Ecto neural progenitor cell (in vitro differentiated cells): ENCODE measurements at places on chromosomes 4 and X.

- no peak for DNase-seq
Measured at GRCh38 chr4:25991340-25991739, 77.3 kb downstream of the SMIM20 start.

- no peak for DNase-seq
Measured at GRCh38 chr4:26721685-26722084, 137.8 kb downstream of the TBC1D19 start.

GRCh38 chr4:81990898-81991297 lies 382.9 kb downstream of the HNRNPD start:
- DNase-seq, result no peak

- DNase-seq, result no peak
Measured at GRCh38 chr4:57445686-57446085, 335.5 kb upstream of the IGFBP7 start.

GRCh38 chrX:134670134-134670924 lies 12.1 kb upstream of the PLAC1 start:
- DNase-seq, result no peak

- DNase-seq, result no peak
Measured at GRCh38 chr4:129261584-129261983, 165.6 kb downstream of the C4orf33 start.

- no peak for DNase-seq
Measured at GRCh38 chr4:124977045-124977444, 264.5 kb upstream of the ANKRD50 start.

- no peak for DNase-seq
Measured at GRCh38 chrX:55014897-55015299, 14.7 kb downstream of the APEX2 start.

- DNase-seq, result no peak
Measured at GRCh38 chr4:85102606-85103005, 136.1 kb upstream of the WDFY3 start.
